ENCODE measurements at places on chromosomes 13 and 19.

DNA sequence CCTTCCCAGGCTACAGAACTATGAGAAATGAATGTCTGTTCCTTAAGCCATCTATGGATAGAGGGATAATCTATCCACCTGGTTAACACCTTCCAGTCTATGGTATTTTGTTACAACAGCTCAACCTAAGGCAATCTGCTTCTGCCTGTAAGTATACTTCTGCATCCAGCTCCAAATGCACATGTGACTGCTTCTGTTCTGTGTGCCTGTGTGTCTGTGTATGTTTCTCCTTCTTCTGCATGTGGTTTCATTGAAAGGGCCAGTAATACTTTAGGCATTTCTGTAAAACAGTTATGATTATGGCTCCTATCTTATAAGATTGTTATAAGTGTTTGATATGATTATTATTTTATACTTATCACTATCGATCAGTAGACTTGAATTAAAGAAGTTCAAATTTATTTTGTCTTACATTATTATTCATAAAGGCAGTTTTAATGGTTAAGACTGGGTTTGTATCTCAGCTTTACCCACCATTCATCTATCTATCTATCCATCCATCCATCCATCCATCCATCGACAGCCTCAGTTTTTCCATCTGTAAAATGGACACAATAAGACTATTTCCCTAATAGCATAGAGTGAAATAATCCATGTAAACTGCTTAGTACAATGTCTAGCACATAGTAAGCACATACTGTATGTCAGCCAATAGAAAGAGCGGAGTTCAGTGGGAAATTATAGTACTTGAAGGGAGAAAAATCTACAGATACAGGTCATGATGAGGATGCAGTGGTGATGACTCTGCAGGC is 37.5 kb upstream of the TM9SF2 start:
- DNase-seq: no peak

- no peak for DNase-seq
These were observed 75.0 kb downstream of the DHRS12 start for GRCh38 chr13:51728972-51729371.

GRCh38 chr13:20351281-20352022 is 119.3 kb upstream of the GJB6 start:
- no peak for DNase-seq

DNA sequence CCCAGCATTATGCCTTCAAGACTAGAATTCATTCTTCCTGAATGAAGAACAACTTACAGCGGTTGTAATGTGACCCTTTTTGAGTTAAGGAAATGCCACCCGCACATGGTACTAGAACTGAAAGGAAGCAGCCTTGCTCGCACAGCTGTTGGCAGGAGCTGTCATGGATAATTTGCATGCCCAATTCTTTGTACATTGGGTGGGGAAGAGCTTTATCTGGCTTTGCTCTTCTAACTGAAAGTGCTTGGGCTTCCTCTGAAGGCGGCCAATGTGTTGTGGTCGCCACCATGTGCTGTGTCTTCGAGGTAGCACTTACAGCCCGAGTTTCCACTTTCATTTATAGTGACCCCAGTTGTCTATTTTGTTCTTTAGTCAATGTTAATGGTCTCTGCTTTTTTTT is 3.4 kb downstream of the CCNE1 start:
- DNase-seq: no peak

DNA sequence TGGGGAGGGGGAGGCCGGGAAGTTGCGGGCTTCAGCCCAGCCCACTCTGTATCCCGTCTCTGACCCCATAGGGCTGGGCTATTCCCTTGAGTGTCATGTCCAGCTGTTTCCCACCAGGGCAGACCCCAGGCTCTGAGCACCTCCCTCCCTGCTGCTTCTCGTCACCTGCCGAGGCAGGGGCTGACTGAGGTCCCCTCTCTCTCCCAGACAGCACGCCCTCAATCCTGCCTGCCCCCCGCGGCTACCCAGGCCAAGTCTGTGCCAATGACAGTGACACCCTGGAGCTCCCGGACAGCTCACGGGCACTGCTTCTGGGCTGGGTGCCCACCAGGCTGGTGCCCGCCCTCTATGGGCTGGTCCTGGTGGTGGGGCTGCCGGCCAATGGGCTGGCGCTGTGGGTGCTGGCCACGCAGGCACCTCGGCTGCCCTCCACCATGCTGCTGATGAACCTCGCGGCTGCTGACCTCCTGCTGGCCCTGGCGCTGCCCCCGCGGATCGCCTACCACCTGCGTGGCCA is 625 bp downstream of the F2RL3 start:
- no peak for DNase-seq

- DNase-seq: peak; percentile 32
These were observed 20.0 kb upstream of the ZDHHC20 start for GRCh38 chr13:21478881-21479808.

- no peak for DNase-seq
These were observed 6.7 kb upstream of the LRCH1 start for GRCh38 chr13:46546084-46546768.

DNA sequence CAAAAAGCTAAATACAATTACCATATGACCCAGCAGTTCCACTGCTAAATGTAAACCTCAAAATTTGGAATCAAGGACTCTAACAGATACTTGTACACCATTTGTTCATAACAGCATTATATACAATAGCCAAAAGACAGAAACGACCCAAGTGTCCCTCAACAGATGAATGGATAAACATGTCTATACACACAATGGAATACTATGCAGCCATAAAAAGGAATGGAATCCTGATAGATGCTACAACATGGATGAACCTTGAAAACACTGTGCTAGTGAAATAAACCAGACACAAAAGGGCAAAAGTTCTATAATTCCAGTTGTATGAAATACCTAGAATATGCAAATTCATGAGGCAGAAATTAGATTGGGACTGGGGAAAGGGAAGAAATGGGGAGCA is 12.2 kb downstream of the NEK3 start:
- no peak for DNase-seq

DNA sequence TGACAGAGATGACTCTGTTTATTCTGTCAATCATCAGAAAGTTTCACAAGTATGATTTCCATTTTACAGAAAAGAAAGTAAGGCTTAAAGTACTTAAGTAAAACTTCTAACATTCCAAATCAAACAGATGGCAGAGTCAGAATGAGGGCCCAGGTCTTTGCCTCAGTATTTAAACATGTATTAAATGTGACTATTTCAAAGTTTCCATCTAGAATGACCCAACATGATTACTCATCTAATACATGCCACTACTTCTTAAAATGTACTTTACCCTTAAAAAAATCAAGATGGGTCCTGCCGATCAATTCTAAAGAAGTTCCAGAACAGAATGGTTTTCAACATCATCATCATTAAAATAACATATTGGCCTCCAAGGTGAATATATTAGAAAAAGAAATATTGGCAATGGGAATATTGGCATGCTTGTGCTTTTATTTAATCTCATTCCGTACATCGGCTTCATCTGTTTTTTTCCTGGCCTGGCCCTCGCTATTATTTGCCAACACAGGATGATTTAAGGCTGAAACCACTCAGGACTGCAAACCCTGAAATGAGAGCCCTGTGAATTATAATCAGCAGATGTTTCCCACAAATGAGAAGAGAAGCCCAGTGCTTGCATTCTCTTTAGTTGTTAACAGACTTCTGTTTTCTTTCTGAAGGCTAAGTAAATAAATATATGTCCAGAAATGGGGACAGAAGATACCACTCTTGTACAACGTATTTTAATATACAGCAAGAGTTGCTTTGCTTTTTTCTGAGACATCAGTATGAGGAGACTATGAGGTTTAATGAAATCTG is 340.0 kb downstream of the DNAJC15 start:
- DNase-seq: no peak

GRCh38 chr13:51786425-51787265 is 17.3 kb downstream of the DHRS12 start:
- no peak for DNase-seq

DNA sequence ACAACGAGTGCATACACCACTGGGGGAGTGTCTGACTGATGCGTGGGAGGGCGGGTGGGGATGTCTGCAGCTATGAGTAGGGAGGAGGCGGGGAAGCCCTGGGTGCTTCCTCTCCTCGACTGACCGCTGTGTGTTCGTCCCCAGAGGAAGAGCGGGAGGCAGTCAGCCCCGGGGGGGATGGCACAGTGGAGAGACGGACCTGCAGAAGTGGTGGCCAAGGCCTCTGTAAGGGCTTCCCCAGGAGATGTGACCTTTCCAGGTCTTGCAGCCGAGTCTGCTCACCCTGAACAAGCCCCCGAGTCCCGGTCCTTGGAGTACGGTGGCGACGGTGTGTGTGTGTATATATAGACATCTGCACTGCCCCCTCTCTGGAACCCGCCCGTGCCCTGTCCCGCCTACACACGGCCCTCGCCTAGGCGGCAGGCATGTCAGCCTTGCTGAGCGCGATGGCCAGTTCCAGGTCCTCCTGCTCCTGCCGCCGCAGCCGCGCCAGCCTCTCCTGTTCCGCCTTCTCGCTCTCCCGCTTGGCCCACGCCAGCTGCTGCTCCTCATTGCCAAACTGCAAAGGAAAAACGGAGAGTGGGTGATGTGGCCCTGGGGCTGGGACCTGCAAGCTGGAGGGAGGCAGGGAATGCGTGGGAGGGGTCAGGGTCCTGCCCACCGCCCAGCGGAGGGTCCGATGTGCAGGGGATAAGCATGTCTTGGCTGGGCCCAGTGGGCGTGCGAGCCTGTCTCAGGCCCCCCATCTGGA is 30.8 kb downstream of the KLF2 start:
- DNase-seq: no peak

- peak; percentile 7 for DNase-seq
These were observed 722 bp downstream of the COLGALT1 start for GRCh38 chr19:17555929-17556813.

GRCh38 chr19:10180459-10180858 is 14.3 kb downstream of the DNMT1 start:
- DNase-seq: no peak

DNA sequence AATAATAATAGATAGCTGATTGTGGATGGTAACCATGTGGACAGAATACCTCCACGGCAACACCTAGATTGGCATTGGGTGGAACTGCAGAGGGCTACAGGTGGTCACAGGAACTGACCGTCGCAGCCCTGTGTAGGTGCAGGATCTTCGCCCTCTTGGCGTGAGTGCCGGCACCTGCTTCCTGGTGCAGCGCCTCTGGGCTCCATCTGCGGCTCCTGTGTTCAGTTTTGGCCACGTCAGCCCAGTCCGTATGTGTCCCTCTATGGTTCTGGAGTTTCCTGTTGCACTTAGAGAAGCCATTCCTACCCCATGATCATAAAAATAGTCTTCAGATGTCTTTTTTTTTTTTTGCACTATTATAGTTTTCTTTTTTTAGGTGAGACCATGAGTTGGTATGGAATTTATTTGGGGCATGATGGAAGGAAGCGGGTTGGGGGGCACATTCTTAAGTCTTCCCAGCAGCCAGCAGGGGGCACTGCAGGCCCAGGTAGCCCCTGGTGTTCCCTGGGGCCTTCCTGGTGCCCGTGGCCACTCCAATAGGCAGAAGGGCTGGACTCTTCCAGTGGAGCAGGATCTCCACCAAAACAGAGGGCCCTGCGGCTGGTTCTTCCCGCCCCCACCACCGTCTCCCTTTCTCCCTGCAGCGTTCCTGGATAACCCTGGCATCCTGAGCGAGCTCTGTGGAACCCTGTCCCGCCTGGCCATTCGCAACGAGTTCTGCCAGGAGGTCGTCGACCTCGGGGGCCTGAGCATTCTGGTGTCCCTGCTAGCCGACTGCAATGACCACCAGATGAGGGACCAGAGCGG is 10.1 kb upstream of the SLC25A42 start:
- DNase-seq: peak; percentile 6

GRCh38 chr13:90928109-90928508 is 419.4 kb upstream of the MIR17HG start:
- no peak for DNase-seq

DNA sequence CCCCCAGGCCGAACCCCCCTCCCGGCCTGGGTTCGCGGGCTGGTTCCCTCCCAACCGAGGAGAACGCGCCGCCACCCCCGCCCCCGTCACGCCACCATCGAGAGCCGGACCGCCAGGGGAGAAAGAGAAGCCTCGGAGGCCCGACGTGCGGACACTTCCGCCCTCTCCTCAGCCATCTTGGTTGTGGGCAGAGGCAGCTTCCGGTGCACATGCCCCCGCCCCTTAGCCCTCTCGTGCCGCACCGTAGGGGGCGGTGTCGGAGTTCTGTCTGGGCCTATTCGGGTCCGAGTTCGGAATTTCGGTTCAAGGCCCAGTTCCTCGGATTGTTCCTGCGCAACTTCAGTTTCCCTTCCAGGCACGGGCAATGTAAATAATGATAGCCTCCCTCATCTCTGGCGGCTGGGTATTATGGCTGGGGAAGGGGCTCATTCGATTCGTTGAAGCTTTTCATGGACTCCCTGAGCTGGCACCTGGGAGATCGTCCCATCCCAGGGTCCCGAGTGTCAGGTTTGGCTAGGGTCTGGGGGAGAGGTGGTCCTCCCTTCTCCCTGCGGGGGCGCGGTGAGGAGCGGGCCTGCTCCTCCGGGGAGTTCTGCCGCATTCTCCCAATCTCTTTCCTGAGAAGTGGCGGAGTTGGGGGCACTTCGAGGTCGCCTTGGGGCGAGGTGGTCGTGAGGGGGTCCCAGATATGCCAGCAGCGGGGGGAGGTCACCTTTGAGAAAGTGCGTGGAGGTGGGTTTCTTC is at the start of the genes IER2 and STX10:
IER2 (plus strand) TSS at position 225 of the 744 bp plus-strand sequence. CDS start 2,776 bp downstream, outside the sequence.
STX10 (minus strand) TSS at position 189 of the 744 bp plus-strand sequence. CDS start 202 bp downstream, outside the sequence.
- DNase-seq: peak; percentile 90

DNA sequence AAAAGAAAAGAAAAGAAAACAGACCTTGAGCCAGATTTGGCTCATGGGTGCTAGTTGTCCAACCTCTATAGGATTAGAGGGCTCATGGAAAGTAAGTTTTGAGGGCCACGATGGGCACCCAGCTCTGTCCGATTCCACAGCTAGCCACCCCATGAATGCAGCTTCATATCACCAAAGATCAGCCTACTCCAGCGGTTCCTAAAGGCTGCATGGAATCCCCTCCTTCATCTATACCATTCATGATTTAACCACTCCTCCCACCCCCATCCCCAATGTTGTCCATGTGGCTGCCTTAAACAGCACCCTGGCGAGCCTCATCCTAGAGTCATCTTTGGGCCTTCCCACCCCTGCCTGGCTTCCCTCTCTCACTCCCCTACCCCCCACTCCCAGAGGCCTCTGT is 2.1 kb downstream of the MVB12A start:
- no peak for DNase-seq

DNA sequence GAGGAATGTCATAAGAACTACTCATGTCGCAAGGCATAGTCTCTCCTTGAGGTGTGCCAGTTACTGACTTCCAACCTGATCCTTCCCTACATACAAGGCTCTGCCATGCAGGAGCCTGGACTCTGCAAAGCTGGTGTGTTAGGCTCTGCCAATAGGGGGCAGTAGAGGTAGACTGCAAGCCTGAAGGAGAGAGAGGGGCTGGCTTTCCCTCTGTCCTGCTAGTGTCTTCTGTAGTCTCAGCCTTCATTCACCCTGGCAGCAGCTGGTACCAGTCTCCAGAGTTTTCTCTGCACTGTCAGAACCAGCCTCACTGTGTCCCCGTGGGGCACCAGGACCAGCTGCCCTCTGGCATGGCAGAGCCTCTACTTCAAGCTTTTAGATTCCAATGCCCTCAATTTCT is 14.5 kb downstream of the SHISA2 start:
- DNase-seq: no peak

Measured in NCI-H1105 treated with DMSO at 0.1 percent for 48 hours (cell line).